ENCODE measurements at places on chromosomes 7 and 10.

GRCh38 chr10:32386623-32387260 lies 39.8 kb upstream of the EPC1 start:
- no peak for DNase-seq

DNA sequence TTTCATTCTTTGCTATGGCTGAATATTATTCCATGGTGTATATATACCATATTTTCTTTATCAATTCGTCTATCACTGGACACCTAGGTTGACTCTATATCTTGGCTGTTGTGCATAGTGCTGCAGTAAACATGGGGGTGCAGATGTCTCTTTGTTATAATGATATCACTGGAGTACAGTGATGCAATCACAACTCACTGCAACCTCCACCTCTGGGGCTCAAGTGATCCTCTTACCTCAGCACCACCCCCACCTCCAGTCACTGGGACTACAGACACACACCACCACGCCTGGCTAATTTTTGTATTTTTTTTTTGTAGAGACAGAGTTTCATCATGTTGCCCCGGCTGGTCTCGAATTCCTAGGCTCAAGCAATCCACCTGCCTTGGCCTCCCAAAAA lies 15.6 kb downstream of the KLHL7 start:
- DNase-seq, result no peak

- DNase-seq, result no peak
These were observed 24.8 kb downstream of the STK32C start for GRCh38 chr10:132282667-132283603.

- DNase-seq, result no peak
These were observed 88.7 kb downstream of the ADARB2 start for GRCh38 chr10:1648648-1649047.

- no peak for DNase-seq
These were observed 25.7 kb upstream of the PRSS37 start for GRCh38 chr7:141866974-141867373.

DNA sequence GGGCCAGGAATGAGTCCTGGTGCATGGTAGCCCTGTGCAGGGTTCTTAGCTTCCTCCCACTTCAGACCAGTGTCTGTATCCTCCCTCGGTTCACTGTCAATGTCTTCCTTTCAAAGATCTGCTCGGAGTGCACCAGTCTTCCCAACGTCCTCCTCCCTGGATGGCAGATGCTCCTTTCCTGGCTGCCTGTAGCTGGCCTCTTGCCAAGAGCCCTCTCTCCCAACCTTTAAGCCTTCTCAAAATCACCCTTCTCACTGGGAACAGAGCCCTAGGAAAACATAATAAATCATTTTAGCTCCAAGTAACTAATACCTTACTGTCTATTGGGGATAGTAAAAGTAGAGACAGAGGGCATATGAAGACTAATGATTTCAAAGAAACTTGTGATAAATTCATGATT lies 490.6 kb downstream of the CCSER2 start:
- no peak for DNase-seq

GRCh38 chr10:116780691-116781205 lies 38.4 kb upstream of the HSPA12A start:
- no peak for DNase-seq

GRCh38 chr7:1447551-1448244 lies 11.6 kb downstream of the MICALL2 start:
- no peak for DNase-seq

- DNase-seq, result no peak
These were observed 26.6 kb downstream of the FGF8 start for GRCh38 chr10:101749047-101750016.

- no peak for DNase-seq
These were observed 60.9 kb downstream of the ARMC3 start for GRCh38 chr10:22988581-22989360.

DNA sequence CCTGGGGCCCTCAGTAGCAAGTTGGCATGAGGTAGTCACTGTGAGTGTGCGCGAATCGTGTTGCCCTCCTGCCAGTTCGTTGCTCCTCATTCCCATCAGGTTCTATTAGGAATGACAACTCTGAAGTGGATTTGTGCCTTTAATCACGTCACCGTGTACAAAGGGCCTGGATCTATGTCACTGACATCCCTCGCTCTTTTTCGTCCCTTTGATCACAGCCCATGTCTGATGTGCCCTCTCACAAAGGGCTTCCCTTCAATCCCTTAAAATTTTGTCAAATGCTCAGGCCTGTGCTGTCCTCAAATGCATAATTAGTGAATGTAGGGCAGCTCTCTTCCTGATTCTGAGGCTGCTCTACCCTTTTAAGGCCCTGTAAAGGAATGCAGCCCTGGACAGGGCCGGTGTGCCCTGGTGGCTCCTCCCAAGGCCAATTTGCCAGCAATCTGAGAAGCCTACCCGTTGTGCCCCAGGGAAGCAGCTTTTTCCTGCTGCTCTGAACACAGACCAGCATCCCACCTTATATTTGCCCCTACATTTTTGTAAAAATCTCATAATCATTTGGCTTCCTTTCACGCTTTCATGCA lies 93.6 kb downstream of the TMEM178B start:
- no peak for DNase-seq

GRCh38 chr7:1064581-1064980 lies 20.2 kb downstream of the GPR146 start:
- DNase-seq, result no peak

GRCh38 chr7:157440346-157441022 lies 103.7 kb downstream of the DNAJB6 start:
- no peak for DNase-seq

- DNase-seq, result no peak
These were observed 77.0 kb upstream of the PODXL start for GRCh38 chr7:131633342-131633843.

DNA sequence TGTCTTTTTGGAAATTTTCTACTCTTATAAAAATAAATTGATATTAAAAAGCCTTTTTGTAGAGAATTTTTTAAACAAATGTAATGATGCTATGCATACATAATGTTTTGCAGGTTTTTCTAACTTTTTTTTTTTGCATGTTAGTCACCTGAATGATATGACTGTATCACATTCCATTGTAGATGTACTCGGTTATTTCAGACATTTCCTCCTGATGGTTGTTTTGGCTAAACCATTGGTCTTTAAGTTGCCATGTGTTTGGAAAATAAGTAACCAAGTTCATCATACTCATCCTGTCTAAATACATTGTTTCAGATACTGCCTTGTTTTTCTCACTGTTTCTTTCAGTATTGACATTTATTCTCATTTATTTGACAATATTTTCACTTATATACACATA lies 25.8 kb downstream of the NHLRC2 start:
- no peak for DNase-seq

GRCh38 chr7:150934045-150934766 lies 43.9 kb downstream of the KCNH2 start:
- DNase-seq, result peak; percentile 48

GRCh38 chr10:2137549-2138174 lies 400.3 kb upstream of the ADARB2 start:
- no peak for DNase-seq

DNA sequence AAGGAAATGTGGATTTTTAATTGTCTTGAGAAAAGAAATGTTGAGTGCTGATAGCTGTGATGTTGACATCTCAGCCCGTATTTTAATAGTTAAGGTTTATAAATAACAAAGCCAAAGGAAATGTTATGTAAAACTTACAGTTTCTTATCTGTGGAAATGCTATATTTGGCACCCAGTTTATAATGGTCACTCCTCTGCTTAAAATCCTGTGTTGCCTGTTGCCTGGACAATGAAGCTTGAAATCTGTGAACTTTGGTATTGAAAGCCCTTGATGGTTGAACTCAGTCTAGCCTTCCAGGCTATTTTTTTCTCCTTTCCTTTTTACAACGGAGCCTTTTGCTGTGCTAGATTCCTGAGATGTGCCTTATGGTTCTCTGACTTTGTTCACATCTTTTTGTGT lies 46.5 kb downstream of the MCU start:
- DNase-seq, result no peak

GRCh38 chr10:105751688-105752087 lies 1110.6 kb downstream of the SORCS3 start:
- DNase-seq, result no peak

GRCh38 chr10:86668297-86669165 lies at the start of gene LDB3:
TSS of gene LDB3 (plus strand) at chr10:86668511. CDS start at chr10:86668692, 181 bp downstream.
- peak; percentile 33 for DNase-seq

DNA sequence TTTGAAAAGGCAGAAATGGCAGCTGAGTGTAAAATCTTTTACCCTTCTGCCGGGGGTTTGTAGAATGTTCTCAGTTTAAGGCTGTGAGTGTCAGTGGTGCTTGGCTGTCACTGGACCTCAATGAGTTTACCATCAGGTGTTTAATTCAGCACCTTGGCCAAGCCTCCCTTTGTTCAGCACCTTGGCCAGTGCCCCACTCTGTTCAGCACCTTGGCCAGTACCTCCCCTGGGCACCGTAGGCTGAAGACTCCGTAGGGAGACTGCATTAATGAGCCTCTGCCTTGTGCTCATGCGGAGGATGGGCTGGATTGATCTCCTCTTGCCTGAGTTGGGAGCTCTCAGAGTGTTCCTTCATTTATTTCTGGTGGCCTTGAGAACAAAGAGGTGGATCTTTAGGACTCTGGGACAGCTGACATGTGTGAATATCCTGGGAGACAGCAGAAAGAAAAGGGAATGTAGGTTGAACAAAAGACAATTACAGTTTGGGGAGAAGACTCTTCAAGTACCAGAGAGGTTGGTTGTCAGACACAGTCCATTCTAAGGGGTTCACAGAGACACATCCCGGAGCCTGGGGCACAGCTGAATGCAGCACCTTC lies 1.6 kb downstream of the FAM24A start:
- no peak for DNase-seq

DNA sequence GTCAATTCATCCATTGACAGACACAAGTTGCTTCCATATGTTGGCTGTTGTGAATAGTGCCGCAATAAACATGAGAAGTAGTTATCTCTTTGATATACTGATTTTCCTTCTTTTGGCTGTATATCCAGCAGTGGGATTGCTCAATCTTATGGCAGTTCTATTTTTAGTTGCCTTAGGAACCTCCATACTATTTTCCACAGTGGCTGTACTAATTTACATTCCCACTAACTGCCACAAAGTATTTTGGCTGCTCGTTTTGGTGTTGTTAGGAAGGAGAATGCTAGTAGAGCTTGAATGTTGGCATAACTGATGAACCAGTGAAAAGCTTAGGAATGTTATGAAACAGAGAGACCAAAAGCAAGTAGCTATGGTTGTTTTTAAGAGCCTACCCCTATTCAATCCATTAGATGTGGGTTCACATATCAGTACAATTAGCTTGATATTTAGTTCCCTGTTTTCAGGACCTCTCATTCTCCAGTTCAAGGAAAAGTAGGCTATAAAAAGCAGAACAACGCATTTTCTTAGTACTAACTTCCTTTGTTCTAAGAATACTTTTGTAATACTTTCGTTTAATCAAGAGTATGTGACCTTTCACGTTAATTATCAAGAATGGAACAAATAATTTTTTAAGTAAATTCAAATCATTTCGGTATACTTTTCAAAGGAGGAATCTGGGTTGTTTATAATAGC lies 100.3 kb downstream of the FAS start:
- DNase-seq, result no peak

- DNase-seq, result no peak
These were observed 30.6 kb downstream of the NET1 start for GRCh38 chr10:5442990-5443370.

DNA sequence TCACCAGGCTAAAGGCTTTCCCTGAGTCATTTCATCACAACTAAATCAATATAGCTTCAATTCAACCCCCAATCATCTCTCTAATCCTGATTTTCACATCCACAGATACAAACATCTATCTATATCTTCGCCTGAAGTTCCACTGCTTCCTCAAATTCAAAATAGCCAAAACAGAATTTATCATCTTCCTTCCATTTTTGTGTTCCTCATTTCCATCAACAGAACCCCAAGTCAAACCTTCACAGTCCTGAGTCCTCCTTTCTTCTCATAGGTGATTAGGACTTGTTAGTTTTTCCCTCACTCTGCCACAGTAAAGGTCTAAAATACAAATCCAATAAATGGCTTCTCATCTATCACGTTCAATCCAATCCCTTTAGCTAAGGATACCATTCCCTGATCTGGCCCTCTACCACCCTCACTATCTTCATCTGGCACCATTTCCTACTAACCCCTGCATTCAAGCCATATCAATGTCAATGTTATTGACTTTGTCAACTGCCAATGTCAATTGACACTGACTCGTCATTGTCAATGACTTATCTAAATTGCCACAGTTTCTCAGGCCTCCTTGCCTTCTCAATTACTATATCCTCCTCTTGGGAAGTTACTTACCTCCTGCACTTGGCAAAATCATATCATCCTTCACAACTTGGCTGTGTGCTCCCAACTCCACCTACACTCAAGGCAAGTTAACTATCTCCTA lies 2.6 kb downstream of the HYCC1 start:
- DNase-seq, result no peak
